Caco-2 (cell line): ENCODE measurements at places on chromosomes 1 and 21.
A peak's percentile ranks its signal among the peaks of the same experiment; 100 is the strongest.

DNA sequence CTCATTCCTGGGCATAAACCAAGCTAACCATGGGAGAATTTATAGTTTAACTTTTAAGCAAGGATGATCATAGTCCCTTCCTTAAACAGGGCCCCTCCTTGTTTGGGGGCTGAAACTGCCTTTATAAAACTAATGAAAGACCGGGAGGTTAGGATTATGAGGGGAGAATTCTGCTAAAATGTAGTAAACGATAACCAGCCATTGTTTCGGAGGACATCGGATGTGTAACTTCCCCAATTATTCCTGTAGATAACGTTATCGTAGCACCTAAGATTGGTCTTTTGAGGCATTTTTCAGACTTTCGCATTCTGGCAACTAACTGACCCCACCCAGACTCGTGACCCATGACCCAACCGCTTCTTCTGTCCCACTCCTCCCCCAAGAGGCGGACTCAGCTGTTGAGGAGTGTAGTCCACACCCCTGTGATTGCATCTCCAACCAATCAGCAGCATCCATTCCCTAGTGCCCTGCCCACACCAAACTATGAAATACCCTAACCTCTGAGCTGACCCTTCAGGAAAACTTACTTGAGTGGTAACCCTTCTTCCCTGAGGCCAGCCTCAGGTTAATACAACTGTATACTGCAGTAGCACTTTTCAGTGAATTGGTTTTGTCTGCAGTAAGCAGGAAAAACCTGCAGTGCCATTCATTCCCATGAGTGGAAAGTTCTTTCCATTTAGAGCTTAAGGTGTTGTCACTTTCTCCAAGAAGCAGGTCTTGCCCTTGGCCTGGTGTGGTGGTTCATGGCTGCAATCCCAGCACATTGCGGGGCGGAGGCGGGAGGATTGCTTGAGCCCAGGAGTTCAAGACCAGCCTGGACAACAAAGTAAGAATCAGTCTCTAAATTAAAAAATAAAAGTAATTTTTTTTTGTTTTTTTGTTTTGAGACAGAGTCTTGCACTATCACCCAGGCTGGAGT is 823 bp upstream of the SYF2 start:
- peak; percentile 90 for DNase-seq

GRCh38 chr1:93350322-93350721 is 4.6 kb downstream of the DR1 start:
- DNase-seq, result no peak

GRCh38 chr1:181804989-181805388 is 256.5 kb downstream of the ZNF648 start:
- no peak for DNase-seq

DNA sequence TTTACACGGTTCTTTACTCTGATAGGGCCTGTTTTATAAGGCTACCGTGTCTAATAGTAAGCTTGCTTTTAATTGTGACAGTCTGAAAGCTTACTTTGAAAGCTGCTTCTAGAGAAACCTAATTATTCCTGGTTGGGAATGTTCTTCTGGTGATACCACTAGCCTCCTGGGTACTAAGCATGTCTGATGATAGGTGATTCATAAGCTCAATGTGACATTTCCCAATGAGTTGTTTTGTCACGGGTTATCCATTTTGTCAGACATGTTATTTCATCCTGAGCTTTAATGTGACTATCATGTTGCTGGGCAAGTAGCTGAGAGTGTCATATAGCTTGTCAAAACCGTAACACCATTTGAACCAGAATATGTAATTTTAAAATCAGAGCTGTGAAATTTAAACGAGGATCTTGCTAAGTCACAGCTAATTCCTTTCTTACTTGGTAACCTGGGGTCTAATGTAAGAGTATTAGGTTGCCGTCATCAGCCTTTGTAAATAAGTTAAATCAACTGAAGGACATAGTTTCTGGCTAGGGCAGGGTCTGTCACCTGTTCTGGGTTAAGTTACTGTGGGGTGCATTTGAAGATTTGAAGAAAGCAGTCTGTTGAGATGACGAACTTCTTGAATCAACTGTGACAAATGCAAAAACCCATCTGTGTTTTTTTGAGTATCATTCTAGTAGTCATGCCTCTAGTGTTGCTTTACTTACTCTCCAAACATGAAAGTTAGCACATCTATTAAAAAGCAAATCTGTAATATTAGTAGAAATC is 529.2 kb downstream of the USP25 start:
- DNase-seq, result no peak

DNA sequence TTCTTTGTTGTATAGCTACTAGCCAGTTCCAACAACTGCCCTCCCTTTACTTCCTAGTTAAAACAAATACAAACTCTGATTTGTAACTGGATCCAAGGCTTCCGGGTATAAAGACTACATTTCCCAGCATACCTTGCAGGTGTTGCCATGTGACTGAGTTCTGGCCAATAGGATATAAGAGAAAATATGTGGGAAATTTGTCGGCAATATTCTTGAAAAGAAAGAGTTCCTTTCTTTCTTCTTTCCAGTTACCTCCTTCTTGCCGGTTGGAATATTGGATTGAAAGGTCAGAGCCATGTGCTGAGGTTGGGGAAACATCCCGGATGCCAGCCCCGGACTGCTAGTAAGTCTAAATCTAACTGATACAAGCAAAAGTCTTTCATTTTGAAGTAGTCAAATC is 23.0 kb upstream of the ZBTB40 start:
- DNase-seq, result peak; percentile 55

DNA sequence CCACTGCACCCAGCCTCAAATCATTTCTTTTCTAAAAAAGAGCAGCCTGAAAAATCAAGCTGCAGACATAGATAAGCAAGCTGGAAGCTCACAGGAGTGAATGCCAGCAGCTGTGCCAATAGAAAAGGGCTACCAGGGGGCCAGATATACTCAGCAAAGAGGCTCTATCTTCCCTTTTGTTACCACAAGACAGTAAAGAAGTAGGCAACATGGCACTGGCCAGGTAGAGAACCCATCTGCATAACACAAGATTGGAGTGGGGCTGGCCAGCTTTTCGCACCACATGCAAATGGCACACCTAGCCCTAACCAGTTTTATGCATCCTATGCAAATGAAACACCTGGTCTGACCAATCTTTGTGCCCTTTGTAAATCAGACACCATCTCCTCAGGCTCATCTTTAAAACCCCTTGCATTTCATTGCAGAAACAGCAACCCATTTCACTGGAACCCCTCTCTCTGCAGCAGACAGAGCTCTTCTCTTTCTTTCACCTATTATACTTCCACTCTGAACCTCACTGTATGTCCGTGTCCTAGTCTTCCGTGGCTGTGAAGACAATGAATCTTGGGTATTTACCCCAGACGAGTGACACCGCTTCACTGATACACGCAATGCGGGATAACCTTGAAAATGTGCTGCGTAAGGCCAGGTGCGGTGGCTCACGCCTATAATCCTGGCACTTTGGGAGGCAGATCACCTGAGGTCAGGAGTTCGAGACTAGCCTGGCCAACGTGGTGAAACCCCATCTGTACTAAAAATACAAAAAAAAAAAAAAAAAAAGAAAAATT is 15.1 kb downstream of the CASP9 start:
- no peak for DNase-seq

DNA sequence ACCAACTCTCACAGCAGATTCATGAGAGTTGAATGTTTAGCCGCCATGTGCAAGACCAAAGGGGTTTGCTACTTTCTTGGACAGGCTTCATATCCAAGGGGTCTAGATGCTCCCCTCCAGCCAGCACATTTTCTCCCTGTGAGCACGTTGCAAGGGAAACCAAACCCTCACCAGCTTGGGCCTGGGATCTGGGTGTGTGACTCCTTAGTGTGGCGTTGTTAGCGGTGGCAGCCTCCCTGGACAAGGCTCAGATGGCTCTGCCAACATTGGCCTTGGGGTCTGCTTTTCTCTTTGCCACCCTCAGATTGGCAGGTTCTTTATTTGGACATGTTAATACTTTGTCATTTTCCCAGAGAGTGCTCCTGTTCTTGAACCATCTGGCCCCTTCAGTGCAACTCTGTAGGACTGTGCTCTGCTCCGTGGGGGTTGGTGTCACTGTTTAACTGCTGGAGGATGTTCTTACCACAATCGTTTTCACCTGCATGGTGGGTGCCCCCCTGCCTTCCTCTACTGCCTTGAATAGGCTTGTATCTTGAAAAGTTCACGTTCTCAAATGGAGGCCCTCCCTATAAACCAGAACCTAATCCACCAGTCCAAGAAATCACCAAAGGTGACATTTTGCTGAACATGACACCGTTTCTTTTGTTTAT is 13.4 kb downstream of the ABCG1 start:
- DNase-seq, result no peak

GRCh38 chr1:111690306-111690617 is 48.9 kb downstream of the INKA2 start:
- no peak for DNase-seq

DNA sequence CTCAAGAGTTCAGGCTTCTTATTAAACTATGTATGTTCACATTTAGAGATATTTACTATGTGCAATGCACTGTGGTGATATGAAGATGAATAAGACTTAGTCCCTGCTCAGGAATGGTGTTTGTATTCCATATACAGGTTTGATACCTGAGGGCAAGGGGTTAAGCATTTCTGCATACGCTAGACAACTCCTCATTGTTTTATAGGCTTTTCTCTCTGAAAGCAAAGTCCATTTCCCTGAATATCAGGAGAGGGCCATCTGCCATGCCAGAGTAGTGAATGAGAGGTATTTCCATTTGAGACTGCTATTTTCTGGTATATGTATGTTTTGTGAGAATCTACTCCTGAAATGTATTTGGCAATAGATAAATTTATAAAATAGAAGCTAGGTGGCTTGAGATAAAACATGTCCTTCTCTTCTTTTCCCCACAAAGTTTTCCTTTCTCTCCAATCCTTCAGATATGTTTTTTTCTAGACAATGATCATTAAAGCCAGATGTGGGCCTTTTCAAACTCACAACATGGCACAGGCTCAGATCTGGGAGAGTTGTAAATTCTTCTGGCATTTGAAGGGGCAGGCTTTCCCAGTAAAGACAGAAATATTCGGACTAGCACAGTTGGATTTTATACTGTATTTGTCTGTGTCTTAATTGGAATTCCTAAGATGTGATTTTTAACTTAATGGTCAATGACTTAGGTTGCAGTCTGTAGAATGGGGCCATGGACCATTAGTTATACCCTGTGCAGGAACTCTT is 73.3 kb upstream of the WDR26 start:
- no peak for DNase-seq

DNA sequence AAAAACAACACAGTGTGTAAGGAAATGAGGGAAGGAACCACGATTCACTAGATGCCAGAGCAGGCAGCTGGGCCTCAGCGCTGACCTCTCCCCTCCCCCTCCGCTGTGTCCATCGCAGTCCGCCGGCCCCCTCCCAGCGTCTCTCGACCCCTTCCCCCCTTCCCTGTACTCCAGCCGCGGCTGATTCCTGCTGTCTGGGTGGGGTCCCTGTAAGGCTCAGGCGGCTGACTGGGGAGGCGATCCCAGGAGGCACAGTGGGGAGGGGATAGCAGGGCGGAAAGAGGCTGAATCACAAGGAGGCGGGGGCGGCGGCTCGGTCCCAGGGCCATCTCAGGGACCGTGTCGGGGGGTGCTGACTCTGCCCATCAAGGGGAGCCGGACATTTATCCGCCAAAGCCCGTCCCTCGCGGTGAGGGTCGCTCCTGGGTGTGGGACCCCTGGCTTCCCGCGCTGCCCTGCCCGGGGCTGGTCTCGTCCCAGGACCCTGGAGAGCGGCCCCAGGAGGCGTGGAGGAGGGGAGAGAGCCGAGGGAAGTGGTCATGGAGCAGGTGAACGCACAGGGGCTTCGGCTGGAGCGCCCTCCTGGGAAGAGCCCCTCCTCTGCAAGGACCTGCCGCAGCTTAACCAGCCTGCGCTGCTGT is 241.9 kb downstream of the PTPRU start:
- no peak for DNase-seq

- DNase-seq, result peak; percentile 58
These were observed 5.6 kb upstream of the TTC39A start for GRCh38 chr1:51336004-51336403.

GRCh38 chr1:70571191-70571590 is 160.1 kb downstream of the CTH start:
- no peak for DNase-seq
